MM.1S (cell line): ENCODE measurements at places on chromosomes 4 and X.

DNA sequence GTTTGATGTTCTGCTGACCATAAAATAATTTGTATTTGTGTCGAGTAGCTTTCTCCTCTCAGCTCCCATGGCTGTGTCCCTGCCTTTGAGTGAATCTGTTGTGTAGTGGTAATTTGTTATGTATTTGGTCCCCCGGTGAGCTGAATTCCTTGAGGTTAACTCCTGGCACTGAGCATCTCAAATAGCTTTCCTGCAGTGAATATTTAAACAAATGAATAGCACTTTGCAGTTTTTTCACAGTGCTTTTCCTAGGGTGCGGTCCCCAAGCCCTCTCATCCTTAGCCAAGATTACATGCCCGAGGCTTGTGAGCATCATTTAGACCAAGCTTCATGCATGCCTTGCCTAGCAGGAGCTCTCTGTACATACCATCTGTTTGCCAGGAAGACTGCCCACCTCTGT, 74.2 kb downstream of the CLDN34 start:
- no peaks in the 10 kb centered on the region for H3K4me1 ChIP-seq
- no peak overlapping the region for H3K4me3 ChIP-seq
- H3K27me3 ChIP-seq, result no peaks in the 10 kb centered on the region
- H3K27ac ChIP-seq, result no peak overlapping the region

DNA sequence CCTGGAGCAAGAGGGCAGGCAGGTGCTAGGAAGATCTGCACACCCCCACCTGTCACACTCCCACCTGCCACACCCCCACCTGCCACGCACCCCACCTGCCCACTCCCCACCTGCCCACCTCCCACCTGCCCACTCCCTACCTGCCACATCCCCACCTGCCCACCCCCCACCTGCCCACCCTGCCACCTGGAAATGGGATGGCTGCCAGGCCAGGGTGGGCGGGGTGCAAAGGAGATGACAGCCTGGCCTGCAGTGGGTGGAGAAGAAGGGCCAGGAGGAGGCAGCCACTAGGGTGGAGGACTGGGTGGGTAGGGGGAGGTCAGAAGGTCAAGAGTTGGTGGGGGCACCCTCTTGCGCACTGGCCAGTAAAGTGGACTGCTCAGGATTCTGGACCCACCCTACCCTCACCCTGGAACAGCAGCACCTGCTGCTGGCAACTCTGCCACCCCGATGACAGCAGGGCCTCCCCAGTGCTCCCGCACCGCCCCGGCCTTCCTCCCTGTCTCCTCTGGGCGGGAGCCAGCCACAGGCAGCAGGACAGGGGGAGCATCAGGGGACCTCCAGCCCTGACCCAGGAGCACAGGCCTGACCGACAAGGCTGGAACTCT, 66.8 kb upstream of the NKX1-1 start:
- no peak for DNase-seq
- H3K27ac ChIP-seq, result no peak overlapping the region
- no peak overlapping the region for H3K4me3 ChIP-seq

DNA sequence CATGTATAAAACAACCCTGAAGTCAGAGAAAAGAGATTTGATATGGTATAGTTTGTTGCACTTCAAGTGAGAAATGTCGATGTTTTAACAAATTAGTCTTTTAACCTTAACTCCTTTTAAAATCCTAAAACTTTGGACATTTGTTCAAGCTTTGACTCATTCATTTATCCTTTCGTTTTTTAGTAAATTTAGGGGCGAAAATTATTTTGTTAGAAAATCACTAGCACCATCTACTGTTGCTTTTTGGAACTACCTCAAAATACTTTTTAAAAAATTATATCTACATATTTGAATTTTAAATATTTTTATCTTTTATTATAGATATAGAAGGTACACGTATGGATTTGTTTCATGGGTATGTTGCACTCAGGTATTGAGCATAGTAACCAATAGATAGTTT, 165.1 kb upstream of the POF1B start:
- H3K4me1 ChIP-seq, result no peaks in the 10 kb centered on the region
- no peaks in the 10 kb centered on the region for H3K27me3 ChIP-seq
- no peak overlapping the region; the same call in 1 of the 2 replicates for H3K4me3 ChIP-seq
- H3K27ac ChIP-seq, result no peak overlapping the region
- DNase-seq, result no peak
- H3K36me3 ChIP-seq, result no peaks in the 10 kb centered on the region

DNA sequence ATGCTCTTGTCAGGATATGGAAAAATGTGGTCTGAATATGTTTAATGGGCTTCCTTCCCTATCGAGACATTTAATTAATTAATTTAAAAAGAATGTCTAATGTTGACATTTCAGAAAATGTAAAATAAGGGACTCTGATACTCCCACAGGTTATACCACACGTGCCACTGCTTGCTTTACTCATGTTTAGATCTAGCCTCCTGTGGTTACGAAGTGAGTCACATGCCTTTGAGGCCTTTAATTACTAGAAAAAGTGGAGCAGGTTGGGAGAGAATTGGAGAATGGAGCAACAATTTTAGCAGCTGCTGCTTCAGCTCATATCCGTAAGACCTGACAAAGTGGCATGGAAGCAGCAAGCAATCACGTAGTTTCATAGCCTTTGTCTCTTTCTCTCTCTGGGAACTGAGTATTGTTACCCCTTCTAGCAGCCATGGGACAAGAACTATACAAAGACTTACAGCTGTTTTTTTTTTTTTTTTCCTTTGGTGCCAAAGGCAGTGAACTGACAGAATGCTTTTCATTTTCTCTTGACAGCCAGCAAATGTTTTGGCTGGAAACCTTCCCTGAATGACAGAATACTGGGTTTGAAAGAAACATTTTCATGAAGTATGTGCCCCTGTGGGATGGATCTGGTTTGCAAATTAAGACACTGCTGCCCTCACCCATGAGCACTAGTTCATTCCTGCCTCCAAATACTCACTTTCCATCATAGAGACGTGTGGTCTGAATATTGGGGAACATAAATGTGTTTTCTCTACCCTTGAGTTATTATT, 355.1 kb upstream of the PABPC5 start:
- H3K27me3 ChIP-seq, result no peaks in the 10 kb centered on the region
- H3K36me3 ChIP-seq, result no peaks in the 10 kb centered on the region
- H3K27ac ChIP-seq, result no peak overlapping the region
- DNase-seq, result no peak

DNA sequence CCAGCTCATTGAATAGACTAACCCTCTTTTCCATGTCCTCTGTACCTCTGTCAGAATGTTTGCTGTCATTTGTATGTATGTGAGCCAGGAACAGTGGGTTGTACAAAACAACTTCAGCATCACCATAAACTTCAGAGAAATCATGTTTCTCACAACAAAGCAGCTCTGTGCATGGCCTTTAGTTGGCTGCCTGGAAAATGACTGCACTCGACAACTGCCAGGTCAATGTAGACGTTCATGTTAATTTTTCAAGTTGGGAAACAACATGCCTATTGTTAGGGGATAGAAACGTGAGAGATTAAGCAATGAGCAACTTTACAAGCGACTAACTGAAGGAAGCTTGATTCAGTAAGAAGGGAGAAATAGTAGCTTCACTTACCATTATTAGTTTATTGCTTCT, 17.9 kb upstream of the CXCL11 start:
- DNase-seq, result no peak
- no peak overlapping the region for H3K27ac ChIP-seq
- peaks cover 15% of the 10 kb centered on the region for H3K4me1 ChIP-seq

GRCh38 chr4:108628411-108628810, 8.0 kb downstream of the RPL34 start:
- H3K4me3 ChIP-seq, result no peak overlapping the region
- no peak for DNase-seq
- peaks cover 21% of the 10 kb centered on the region for H3K36me3 ChIP-seq
- H3K4me1 ChIP-seq, result no peaks in the 10 kb centered on the region
- no peak overlapping the region for H3K27ac ChIP-seq

DNA sequence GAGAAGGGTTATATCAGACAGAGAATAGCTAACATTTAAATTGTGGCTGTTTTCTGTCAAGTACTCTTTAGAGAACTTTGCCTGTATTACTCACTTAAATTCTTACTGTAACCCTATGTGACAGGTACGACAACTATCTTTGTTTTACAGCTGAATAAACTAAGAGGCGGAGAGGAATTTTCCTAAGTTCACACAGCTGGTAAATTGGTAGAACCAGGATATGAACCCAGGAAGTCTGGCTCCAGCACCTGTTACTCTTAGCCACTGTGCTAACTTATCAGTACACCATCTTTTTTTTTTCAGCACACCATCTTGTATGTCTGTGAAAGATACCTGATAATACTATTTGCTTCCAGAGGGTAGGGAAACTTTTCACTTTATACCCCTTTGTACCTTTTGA, 2.0 kb upstream of the SYP start:
- no peak overlapping the region for H3K27ac ChIP-seq
- 0 out of 2 replicates have a peak, but pooled peaks cover 10% of the 10 kb centered on the region for H3K27me3 ChIP-seq
- no peak for DNase-seq
- H3K4me3 ChIP-seq, result no peak overlapping the region
- no peaks in the 10 kb centered on the region for H3K4me1 ChIP-seq

DNA sequence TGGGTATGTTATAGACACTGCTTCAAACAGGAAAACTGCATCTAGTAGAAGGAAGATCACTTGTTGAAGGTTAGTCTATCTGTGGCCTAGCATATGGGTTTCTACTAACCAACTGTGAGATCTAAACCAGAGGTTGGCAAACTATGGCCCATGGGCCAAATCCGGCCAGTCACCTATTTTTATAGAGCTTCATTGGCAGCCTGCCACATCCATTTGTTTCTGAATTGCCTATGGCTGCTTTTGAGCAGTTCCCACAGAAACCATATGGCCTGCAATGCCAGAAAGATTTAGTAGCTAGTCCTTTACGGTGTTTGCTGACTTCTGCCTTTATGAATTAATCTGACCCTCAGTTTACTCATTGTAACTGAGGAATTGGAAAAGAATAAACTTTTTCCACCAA, 71.1 kb downstream of the MID1 start:
- no peak for DNase-seq
- H3K27me3 ChIP-seq, result no peaks in the 10 kb centered on the region
- H3K36me3 ChIP-seq, result no peaks in the 10 kb centered on the region
- no peak overlapping the region for H3K4me3 ChIP-seq
- H3K4me1 ChIP-seq, result no peaks in the 10 kb centered on the region

DNA sequence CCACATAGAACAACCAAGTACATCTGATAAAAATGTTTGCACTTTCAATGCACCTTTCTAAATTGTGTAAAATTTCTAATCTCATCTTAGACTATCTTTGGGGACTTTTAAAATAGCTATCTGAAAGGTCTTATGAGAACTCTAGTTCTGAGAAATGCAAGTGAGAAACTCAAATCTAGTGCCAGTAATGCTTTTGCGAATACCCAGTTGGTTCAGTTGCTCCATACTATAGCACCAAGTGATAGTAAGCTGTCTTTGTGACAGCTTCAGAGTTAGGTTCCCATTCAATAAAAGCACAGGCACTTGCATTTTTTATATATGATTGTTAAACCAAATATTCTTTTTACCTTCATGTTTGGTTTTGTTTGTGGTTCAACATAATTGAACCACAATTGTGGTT, 4.5 kb upstream of the ITM2A start:
- H3K36me3 ChIP-seq, result no peaks in the 10 kb centered on the region
- DNase-seq, result peak; percentile 6
- H3K27ac ChIP-seq, result no peak overlapping the region
- no peaks in the 10 kb centered on the region; the same call in 1 of the 2 replicates for H3K4me1 ChIP-seq

DNA sequence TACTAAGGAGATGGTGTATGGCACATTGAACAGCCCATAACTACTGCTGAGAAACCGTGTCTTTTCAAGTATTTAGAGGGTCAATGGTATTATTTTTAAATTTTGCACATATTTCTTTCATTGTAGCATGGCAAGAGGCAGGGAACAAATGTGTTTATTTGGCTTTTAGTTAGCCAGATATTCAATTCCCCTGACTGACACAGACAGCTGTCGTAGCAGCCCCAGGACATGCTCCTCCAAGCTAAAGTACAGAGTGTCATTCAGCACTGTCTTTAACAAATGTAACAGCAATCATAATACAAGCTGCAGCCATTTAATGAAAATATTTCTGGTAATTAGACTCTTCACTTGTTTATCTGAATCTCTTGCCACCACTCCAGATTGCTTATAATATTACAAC, 687.1 kb downstream of the KLHL13 start:
- no peaks in the 10 kb centered on the region for H3K27me3 ChIP-seq
- no peak for DNase-seq
- H3K4me1 ChIP-seq, result no peaks in the 10 kb centered on the region
- H3K4me3 ChIP-seq, result no peak overlapping the region
- no peaks in the 10 kb centered on the region for H3K36me3 ChIP-seq

GRCh38 chr4:7156761-7157488, 35.4 kb upstream of the SORCS2 start:
- H3K27ac ChIP-seq, result no peak overlapping the region
- no peaks in the 10 kb centered on the region for H3K36me3 ChIP-seq

- no peak for DNase-seq
- H3K27me3 ChIP-seq, result no peaks in the 10 kb centered on the region
- H3K4me3 ChIP-seq, result no peak overlapping the region
- H3K27ac ChIP-seq, result no peak overlapping the region
- no peaks in the 10 kb centered on the region for H3K4me1 ChIP-seq
Measured at GRCh38 chr4:85486425-85487086, 11.6 kb downstream of the ARHGAP24 start.

DNA sequence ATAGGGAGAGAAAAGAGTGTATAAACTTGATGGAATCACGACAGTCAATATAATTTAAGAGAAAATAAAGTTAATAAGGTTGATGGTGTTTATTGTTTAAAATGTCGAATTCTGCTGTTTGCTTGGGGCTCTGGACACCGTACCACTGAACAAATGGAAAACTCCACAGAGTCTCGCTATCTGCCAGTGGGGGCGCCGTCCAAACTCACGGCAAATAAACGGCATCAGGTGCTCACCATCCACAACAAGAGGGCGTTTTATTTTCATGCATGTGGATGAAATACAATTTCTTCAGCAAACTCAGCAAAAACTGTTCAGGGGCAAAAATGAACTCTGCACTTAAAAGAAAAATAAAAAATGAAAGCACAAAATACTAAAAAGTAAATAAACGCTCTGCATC, 46.6 kb upstream of the FAM47C start:
- DNase-seq, result no peak
- no peak overlapping the region for H3K27ac ChIP-seq
- no peaks in the 10 kb centered on the region for H3K36me3 ChIP-seq
- H3K27me3 ChIP-seq, result no peaks in the 10 kb centered on the region
- no peaks in the 10 kb centered on the region for H3K4me1 ChIP-seq

DNA sequence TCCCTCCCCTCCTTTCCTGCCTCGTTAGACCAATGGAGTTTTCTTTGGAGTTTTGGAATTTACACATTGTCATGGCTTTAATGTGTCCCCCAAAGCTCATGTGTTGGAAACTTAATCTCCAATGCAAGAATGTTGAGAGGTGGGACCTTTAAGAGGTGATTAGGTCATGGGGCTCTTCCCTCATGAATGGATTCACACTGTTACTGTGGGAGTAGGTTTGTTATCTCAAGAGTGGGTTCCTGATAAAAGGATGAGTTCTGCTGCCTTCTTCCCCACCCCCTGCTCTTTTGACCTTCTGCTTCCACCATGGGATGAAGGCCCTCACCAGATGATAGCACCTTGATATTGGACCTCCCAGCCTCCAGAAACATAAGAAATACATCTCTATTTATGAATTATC, 16.8 kb downstream of the MORF4L2 start:
- H3K27ac ChIP-seq, result no peak overlapping the region
- DNase-seq, result no peak
- H3K36me3 ChIP-seq, result no peaks in the 10 kb centered on the region
- no peaks in the 10 kb centered on the region for H3K27me3 ChIP-seq

GRCh38 chrX:49172280-49172780, 632 bp downstream of the PLP2 start:
- no peaks in the 10 kb centered on the region for H3K36me3 ChIP-seq
- DNase-seq, result peak; percentile 80
- H3K27ac ChIP-seq, result peak overlapping the region; percentile 83
- peak overlapping the region; percentile 91 for H3K4me3 ChIP-seq
- peaks cover 6% of the 10 kb centered on the region; the same call in 1 of the 2 replicates for H3K4me1 ChIP-seq

GRCh38 chr4:38529189-38530115, 134.5 kb upstream of the KLF3 start:
- DNase-seq, result no peak
- H3K4me1 ChIP-seq, result 0 out of 2 replicates have a peak, but pooled peaks cover 7% of the 10 kb centered on the region
- H3K27me3 ChIP-seq, result peaks cover 18% of the 10 kb centered on the region; the same call in 1 of the 2 replicates
- no peaks in the 10 kb centered on the region for H3K36me3 ChIP-seq
